Activated effector memory CD4-positive, alpha-beta T cell treated with anti-CD3 and anti-CD28 coated beads, Interleukin-2, amount 50 U/mL, for 16 hours (primary cell): ENCODE measurements at places on chromosomes 11 and 22.
A peak's percentile ranks its signal among the peaks of the same experiment; 100 is the strongest.

DNA sequence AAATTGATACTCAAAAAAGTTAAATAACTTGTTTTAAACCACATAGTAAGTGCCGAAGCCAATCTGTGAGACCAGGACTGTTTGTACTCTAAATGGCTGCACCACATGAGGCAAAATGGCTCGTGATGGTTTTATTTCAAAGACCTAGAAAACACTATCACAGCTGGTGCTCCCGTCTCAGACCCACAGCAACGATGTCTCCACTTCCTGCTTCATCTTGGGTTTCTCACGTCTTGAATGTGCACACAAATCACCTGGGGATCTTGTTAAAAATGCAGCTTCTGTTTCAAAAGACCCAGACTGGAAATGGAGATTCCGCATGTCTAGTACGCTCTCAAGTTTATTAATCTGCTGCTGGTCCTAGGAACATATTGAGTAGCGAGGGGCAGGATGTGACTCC is 1.2 kb downstream of the CD3E start:
- no peak for DNase-seq

DNA sequence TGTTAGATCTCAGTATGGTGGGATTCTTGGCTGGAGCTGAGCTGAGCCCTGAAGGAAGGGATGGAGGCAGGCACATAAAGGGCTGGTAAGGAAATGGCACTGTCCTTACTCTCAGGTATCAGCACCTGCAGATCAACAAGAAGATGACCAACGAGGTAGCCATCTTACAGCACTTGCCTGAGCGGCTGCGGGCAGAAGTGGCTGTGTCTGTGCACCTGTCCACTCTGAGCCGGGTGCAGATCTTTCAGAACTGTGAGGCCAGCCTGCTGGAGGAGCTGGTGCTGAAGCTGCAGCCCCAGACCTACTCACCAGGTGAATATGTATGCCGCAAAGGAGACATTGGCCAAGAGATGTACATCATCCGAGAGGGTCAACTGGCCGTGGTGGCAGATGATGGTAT is 2.4 kb downstream of the CNGA4 start:
- no peak for DNase-seq

DNA sequence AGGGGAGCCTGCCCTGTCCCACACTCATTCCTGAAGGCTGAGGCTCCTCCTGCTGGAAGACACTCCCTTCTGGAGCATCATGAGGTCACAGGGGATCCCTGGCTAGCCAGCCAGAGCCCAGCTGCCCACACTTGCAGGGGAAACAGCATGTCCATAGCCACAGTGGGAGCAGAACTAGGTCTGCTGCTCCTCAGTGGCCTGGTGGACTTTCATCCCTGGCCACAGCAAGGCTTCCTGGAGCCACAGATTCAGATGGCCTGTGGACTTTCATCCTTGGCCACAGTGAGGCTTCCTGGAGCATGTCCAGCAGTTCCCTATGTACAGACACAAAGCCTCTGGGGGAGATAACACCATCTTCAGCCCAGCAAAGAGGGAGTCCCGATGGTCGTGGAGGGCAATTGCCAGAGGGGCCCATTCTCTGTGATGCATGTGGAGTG is 5.9 kb upstream of the APOL6 start:
- peak; percentile 41 for DNase-seq

GRCh38 chr11:65445101-65445603 is 22.6 kb downstream of the NEAT1 start:
- peak; percentile 57 for DNase-seq
